ENCODE measurements at places on chromosomes 3 and 15.

DNA sequence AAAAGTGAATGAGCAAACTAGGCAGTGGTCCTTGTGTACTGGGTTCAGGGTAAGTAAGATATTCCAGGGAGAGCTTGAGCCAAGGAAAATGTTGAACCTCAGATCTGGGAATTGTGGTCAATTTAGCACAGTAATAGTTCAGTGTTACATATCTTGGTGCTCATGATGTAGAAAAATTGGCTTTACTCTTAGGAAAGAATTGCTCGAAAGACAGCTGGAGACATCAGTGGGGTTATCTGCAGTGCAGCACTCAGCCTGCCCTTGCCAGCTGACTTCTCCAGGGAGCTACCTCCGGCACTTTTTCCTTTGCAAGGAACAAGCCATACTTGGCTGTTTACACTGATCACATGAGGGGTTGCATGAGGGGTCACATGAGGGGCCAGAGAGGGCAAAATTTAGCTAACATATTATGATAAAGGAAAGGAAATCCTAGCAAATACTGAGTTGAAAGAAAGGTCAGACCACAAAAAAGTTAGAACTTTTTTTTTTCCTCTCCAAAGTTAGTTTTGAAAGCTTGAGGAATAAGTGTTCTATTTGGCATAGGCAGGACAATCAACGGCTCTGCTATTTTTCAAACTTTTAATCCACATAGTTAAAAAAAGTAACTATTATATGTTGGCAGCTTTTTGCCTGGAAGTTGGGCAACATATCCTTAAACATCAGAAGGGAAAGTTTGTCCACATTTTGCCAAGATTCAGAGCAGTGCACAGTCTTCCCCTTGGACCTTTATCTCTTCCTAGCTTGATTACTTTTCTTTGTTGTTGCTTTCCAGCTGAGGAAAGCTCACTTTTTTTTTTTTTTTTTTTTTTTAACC lies 92.4 kb downstream of the COL6A6 start:
- DNase-seq = no peak

DNA sequence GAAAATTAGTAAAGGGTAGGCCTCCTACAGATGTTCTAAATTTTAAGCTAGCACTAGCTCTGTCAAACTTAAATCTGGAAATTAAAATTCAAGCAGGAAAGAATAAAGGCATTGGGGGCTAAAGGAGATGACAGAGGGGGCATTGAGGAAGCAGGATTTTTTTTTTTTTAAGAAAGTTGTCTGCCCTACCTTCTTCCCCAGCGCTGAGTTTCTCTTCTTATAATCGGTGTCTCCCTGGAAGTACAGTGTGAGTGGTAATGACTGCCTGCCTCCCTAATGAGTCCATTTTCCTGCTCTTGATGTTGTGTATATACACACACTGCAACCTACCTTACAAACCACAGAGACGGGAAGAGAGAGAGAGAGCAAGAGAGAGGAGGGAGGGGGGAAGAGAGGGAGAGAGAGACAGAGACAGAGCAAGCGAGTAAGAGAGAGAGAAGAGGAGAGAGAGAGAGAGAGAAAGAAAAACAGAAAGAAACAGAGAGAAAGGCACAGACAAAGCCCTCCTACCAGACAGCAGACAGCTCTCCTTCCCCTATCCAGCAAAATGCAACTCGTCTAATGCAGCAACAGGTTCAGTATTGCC lies 47.0 kb downstream of the ZBTB20 start:
- DNase-seq = no peak

GRCh38 chr3:25212736-25213135 lies 215.3 kb upstream of the RARB start:
- DNase-seq = no peak

GRCh38 chr15:27742751-27743477 lies 356.2 kb downstream of the OCA2 start:
- no peak for DNase-seq

GRCh38 chr15:90154861-90155626 lies 46.1 kb upstream of the SEMA4B start:
- no peak for DNase-seq

DNA sequence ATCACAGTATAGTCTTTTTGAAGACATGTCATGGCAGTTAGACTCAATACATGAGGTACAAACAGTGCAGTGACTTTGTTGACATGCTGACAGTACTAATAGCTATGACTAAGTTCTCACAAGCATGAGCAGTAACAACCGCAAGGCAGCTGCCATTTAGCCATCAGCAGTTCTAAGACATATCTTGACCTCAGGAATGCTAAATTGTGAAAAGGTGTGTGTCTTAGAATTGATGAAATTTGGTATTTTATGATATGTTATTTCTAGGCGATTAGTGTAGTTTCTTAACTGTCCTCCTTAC lies 60.7 kb upstream of the FURIN start:
- DNase-seq = no peak

DNA sequence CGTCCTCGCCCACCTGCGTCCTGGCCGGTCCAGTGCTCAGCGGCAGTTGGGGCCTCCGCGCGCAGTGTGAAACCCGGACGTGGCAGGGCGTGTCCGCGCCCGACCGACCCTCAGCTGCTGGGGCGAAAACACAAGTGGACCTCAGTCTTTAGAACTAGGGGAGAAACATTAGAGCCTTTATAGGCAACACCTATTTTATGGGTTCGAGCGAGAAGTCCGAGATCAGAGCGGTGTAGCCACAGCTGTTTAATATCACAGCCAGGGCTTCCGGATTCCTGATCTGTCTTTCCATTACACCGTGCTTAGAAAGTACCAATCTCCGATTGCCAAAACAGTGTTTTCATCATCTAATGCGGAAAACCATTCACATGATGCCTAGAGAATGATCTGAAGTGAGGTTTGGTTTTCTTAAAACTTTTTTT lies 506 bp downstream of the RAD51 start:
- no peak for DNase-seq

DNA sequence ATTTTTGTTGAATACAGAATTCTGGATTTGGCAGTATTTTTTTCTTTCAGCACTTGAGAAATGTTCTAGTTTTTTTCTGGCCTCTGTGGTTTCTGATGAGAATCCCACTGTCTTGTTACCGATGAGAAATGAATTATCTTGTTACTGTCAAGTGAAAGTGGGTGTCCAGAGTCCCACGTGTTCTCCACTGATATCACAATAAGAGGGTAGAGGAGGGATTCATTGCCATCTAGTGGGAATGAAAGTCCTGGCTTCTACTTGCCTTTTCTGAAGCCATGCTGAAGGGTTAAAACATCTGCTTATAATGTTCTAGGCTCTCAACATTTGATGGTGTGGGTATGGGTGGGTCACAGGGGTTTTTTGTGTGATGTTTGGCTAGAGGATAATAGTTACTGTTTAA lies 66.1 kb downstream of the SEC22A start:
- no peak for DNase-seq

- no peak for DNase-seq
Measured at GRCh38 chr15:40095371-40096093, 13.1 kb downstream of the BMF start.

DNA sequence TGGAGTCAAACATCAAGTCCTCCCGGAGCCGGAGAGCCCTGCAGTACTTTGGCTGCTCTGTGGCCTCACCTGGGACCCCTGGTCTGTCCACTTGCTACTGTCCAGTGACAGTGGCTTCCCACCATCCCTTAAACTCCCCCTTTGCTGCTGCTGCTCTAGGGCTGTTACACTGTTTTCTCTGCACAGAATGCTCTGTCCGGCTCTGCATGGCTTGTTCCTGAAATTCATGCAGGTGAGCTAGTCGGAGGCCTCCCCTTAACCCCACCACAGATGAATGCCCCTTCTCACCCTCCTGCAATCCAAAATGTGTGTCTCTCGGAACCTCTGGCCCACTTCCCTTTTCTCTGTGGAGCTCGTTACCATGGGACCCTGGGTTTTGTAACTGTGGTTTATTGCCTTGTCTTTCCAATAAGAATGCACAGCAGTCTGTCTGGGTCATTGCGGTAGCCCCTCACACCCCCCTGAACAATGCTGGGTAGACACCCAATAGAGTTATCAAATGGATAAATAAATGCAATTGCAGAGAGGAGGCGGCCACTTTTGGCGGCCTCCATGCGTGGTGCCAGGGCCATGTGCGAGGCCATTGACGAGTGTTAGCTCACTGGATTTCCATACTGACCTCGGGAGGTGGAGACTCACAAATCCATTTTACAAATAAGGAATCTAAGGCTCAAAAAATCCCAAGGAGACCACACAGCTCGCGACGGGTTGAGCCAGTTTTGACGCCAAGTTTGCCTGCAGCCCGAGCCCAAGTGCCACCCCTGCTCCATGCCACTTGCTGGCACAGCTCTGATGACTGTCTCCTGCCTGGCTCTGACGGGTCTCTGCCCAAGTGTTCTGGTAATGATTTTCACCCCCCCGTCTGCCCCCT lies 48.5 kb downstream of the RGMA start:
- DNase-seq = no peak

DNA sequence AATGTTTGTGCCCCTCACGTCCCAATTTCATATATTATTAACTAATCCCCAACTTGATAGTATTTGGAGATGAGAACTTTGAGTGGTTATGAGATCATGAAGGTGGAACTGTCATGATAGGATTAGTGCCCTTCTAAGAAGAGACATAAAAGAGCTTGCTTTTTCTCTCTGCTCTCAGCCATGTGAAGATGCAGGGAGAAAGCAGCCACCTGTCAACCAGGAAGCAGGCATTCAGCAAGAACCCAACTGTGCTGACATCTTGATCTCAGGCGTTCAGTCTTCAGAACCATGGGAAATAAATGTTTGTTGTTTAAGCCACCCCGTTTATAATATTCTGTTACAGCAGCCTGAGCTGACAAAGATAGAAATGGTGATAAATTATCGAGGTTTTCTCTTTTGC lies 278.7 kb upstream of the KCNMB2 start:
- no peak for DNase-seq

DNA sequence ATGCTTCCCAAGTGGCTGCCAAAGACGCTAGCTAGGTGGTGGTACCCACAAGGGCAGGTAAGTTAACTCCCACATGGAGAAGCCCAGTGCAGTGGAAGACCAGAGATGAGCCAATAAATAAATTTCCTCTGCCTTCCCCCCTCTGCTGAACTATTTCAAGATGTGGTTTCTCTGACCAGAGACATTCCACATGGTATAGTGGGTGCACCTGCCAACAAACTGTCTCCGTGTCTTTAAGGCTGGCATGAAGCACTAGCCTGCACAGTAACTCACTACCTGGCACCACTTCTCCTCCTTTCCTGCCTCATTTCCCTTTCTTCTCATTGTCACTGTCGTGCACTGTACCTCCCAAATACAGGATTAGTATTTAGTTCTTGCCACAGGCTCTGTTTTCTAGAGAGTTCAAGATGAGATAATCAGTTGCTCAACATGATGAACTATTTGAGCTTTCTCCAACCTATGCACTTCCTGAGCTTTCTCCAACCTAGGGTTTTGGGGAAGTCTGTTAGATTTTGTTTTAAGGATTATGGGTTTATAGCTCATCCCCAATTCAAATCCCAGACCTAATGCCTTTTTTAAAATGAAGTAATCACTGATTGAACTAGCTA lies 8.4 kb upstream of the CRTAP start:
- DNase-seq = no peak

Measured in CMK (cell line).